T-helper 2 cell treated with Interferon-gamma antibody and Interleukin-4, amounts not matched to agents 100 ng/mL and 5 ng/mL, for 36 hours (primary cell): ENCODE measurements at places on chromosomes 11 and 22. TPM values are rescaled to one million over a fixed set of nuclear protein-coding genes. Genes with fewer than 3 reads are reported as not detected.

The MYO18B gene
- total RNA-seq: 1.3 and 1.9 TPM in 2 replicates

The GAL3ST3 gene
- total RNA-seq: not detected in 2 replicates

The KCNJ11 gene
- total RNA-seq: 1.5 and 2.0 TPM in 2 replicates

The OR5B21 gene
- 0.82 and 1.1 TPM in 2 replicates for total RNA-seq

The BACE1-AS gene
- 6.8 and 7.0 TPM in 2 replicates for total RNA-seq

The DDIAS gene
- total RNA-seq: 13.9 and 15.7 TPM in 2 replicates

The RAB36 gene
- 0.20 TPM in 1 of 2 replicates, not detected in the other for total RNA-seq

The TRIM66 gene
- total RNA-seq: 14.1 and 14.9 TPM in 2 replicates

The SLCO2B1 gene
- total RNA-seq: 0.05 TPM in 1 of 2 replicates, not detected in the other
